ENCODE measurements at places on chromosomes 5 and 9.

- DNase-seq: no peak
Measured at GRCh38 chr5:74895906-74896305, 29.7 kb upstream of the FAM169A start.

DNA sequence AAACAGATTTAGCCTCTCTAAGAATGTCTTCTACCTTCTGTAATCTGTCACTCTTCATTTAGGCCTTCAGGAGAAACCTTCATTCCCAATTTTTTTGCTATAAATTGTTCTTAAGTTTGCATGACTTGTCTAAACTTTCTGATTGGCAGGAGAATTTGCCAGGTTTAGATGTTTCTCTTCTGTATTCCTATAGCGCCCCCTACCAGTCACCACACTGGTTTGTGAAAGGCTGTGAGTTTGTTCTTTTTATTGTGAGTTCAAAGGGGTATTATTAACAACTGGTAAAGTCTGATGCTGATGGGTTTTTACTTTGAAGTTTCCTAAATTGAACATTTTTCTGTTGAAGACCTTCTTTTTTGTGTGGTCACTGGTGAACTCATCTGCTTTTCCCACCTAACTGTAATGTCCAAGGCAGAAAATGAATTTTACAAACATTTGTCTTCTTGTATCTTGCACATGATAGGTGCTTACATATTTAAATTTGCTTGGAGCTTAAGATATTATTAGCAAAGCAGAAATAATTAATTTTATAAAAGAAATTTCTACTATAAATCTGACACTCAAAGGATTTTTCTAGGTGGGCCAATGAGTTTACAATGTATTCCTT is 18.4 kb upstream of the F2RL2 start:
- peak; percentile 22 for DNase-seq

- no peak for DNase-seq
Measured at GRCh38 chr9:9817176-9817575, 795.6 kb downstream of the PTPRD start.

GRCh38 chr5:141654298-141654697 is 3.1 kb upstream of the FCHSD1 start:
- no peak for DNase-seq
